ENCODE measurements at places on chromosomes 12 and 14.

- no peak for DNase-seq
These were observed 299.1 kb downstream of the BTG1 start for GRCh38 chr12:91846466-91847055.

- DNase-seq = no peak
These were observed 49.8 kb downstream of the B4GALNT3 start for GRCh38 chr12:509500-509899.

GRCh38 chr14:95523815-95524448 lies 7.5 kb upstream of the SYNE3 start:
- DNase-seq = no peak

- no peak for DNase-seq
These were observed 12.2 kb downstream of the RPH3A start for GRCh38 chr12:112803620-112804282.

GRCh38 chr12:121535150-121536053 lies 45.4 kb downstream of the KDM2B start:
- DNase-seq = no peak

GRCh38 chr14:64604001-64604400 lies 54.2 kb downstream of the PPP1R36 start:
- no peak for DNase-seq

GRCh38 chr12:105067511-105068031 lies 16.7 kb downstream of the ALDH1L2 start:
- DNase-seq = no peak

DNA sequence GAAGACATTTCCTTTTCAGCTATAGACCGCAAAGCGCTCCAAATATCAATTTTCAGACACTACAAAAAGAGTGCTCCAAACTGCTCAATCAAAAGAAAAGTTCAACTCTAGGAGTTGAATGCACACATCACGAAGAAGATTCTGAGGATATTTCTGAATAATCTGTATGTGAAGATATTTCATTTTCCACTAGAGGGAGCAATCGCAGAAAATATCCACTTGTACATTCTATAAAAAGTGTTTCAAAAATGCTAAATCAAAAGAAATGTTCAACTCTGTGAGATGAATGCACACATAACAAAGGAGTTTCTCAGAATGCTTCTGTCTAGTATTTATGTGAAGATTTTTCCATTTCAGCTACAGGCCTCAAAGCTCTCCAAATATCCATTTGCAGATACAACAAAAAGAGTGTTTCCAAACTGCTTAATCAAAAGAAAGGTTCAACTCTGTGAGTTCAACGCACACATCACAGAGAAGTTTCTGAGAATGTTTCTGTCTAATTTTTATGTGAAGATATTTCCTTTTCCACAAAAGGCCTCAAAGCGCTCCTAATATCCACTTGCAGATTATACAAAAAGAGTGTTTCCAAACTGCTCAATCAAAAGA lies 643.8 kb upstream of the ALG10B start:
- no peak for DNase-seq

DNA sequence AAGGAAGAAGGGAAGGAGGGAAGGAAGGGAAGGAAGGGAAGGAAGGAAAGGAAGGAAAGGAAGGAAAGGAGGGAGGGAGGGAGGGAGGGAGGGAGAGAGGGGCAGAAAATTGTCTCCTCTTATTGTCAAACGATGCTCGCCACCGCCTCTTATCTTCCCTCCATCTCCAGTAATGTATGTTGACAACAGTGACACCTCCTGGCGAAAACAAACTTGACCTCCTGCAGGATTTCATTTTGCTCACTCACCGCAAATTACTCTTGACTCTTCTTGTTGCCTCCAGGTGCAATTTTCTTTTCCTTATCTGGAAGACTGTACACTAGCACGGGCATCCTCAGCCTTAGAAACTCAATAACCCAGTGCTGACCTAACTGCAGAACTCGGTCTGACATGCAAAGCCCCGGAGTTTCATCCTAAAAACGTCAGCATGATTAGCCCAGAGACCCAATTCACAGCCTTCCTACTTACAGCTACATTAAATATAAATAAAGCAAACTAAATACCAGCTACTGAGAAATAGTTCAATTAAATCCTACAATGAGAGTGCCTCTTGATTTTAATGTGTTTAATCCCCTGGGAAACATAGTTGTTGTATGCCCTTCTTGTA lies 512.4 kb upstream of the TMPO start:
- peak; percentile 51 for DNase-seq

Measured in common myeloid progenitor, CD34-positive (primary cell).